ENCODE measurements at places on chromosomes 16 and 17.

GRCh38 chr16:89308391-89309333 is 91.2 kb downstream of the ZNF778 start:
- no peak for DNase-seq

GRCh38 chr16:57926041-57926440 is 44.9 kb downstream of the CNGB1 start:
- no peak for DNase-seq

DNA sequence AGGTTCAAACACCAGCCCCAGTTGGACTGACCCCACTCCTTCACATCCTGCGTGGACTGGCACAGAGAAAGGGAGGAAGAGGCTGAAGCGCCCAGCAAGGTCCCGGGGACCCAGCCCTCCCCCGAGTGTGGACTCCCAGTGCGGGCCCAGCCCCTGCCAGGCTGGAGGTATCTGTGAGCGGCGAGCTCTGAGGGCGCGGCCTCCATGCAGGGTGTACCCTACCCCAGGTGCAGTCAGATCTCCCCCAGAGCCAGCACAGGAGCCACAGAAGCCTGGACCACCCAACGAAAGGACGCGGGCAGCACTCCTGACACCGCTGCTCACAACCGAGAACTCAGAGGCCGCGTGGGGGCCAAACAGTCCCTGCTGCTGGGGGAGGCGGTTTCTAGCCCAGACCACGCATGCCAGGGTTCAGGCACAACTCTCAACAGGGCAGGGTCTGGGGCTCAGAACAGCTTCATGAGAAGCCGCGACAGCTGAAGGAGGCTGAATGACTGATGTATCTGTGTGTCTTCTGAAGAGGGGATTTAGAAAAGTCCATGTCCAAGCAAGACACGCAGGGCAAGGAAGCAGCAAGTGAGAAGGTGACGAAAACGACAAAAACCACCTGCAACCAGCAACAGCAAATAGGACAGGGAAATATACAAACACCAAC is 8.5 kb downstream of the SLC38A10 start:
- no peak for DNase-seq

DNA sequence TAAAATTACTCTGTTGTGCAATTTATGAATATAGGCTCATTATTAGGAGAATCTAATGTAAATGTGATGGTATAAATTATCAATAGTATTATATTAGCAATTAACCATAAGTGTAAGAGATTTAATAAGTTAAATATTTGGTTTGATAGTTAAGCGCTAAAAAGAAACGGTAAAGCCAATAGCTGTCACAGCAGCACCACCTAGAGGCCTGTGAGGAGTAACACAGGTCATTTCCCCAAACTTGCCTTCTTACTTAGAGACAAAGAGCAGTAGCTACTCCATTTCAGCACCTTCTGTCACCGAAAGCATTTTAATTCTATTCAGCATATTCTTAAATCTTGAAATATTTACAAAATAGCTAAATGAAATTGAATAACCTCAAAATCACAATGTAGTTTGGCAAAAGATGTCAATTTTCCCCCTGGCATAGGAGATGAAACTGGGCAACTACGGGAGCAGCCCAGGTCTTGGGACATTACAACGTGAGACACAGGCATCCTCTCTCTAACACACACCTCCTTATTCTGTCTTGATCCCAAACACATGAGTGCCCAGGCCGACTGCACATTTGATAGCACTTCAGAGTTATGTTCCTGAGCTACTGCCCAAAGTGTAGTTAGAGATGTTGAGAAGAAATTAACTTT is 14.3 kb upstream of the DYNLRB2 start:
- peak; percentile 8 for DNase-seq

DNA sequence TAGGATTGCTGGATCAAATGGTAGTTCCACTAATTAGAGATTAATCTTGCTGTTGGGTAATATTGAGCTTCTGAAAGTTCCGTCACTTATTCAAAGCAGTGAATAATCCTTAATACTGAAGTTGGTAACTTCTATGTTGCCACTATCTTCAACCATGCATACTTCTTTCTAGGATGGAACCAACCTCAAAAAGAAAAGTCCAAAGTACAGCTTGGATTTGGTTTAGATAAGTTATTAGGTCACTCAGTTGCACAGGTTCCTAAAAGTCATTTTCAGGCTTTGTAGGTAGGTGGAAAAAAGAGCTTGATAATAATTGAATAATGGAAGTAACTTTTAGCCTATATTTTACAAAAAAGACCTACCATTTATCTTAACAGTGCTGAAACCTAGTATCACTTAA is 78.7 kb downstream of the MAP2K4 start:
- no peak for DNase-seq

- DNase-seq: no peak
Measured at GRCh38 chr17:80652756-80653330, 108.2 kb downstream of the RPTOR start.

GRCh38 chr16:6382924-6383459 is 949.7 kb upstream of the RBFOX1 start:
- DNase-seq: no peak

GRCh38 chr16:81723098-81723723 is 55.9 kb upstream of the PLCG2 start:
- no peak for DNase-seq

DNA sequence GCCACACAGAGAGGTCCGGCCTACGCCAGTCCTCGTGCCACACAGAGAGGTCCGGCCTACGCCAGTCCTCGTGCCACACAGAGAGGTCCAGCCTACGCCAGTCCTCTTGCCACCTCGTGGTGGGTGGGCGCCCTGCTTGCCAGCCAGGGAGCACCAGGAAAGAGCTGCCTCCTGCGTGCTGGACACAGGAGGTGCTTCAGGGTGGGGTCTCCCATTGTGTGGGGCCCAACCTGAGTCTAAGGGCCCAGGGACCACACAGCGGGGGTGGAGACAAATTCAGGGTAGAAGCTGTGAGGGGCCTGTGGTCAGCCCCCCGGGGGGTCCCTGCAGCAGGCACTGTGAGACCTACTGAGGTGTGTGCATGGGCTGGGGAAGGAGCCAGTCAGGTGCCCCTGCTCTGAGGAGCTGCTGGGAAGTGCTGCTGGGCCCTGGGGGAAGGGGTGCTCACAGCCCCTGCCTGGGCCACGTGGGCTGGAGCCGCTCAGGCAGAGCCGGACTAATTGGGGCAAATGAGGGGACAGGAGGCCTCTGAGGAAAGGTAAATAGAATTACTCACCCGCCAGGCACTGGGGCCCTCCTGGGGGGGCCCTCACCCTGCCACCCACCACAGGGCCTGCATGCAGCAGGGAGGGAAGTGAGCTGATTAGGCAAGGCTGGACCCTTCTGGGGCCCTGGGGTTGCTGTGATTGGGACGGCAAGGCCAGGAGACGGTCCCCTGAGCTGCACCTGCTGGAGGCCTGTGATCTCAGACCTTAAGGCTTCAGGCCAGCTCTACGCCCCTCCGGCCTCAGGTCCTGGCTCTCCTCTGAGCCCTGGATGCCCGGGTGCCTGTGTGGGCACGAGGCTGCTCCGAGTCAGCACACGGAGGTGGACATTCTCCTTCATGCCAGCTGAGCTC is 11.0 kb downstream of the GCGR start:
- DNase-seq: no peak

DNA sequence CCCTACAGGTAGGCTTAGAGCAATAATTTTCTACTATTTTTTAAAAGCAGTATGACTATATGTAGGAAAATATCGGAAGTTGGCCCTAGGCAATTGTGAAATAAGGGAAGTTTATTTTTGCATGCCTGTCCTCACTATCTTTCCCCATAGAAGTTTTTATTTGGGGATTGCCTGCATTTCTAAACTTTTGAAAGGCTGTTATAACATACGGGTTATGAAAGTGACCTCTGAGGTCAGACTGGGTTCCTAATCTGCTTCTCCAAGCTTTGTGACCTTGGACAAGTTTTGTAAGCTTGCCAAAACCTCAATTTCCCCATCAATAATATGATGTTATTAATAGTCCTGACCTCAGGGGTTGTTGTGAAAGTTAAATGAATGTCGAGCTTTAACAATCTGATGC is 67.1 kb downstream of the ARHGAP44 start:
- no peak for DNase-seq

DNA sequence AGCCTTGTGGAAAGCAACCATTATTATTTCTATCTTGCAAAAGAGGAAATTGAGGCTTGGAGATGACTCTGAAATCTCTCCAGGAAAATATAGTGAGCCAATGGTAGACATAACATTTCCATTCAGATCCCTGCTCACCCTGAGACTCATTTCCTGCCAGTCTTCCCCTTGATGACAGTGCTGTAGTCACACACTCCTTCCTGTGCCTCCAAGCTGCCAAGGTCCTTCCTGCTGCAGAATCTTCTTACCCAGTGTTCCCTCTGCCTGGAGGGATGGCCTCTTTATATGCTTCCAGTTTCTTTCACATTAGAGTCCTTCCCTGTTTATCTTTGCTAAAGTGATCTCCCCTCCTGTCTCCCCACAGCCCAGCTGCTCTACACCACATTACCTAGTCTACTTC is 648.1 kb downstream of the TOX3 start:
- DNase-seq: no peak

DNA sequence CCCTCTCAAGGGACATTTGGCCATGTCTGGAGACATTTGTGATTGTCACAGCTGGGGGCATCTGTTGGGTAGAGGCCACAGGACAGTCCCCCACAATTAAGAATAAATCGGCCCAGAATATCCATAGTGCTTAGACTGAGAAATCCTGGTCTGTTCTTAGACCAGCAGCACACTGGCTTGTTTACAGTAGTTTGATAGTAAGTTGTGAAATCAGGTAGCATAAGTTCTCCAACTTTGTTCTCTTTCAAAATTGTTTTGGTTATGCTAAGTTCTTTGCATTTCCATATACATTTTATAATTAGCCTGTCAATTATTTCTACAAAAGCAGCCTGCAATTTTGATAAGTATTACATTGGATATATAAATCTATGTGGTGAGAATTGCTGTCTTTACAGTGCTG is 6.8 kb downstream of the MGRN1 start:
- DNase-seq: no peak

GRCh38 chr17:48841395-48841831 is 10.6 kb downstream of the CALCOCO2 start:
- DNase-seq: no peak

DNA sequence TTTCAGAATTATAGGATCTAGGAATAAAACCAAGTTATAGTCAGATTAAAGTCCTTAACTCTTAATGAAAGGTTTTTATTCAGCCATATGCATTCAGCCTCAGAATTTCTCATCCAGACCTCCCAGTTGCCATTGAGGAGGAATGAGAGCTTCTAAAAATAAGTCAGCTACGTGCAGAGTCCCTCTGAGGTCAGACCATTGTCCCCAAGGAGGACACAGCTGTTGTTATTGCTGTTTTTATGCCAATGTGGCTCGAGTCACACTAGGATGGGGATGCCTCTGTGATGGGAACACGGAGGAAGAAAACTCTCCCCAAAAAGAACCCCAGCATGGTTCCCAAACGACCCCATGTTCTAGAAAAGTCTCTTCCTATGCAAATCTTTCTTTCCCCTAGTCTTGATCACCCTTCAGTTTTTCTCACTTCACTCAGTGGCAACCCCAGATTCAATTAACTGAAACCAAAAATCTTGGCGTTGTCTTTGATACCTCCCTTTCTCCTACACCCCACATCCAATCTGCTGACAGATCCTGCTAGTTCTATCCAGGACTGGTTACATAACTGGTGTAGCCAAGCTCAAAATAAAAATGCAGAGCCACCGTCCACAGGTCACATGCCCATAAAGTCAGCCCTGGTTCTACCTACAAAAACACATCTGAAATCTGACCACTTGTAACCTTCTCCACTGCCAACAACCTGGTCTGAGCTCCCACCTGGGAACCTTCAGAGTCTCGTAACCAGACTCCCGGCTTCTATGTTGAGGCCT is 138.2 kb upstream of the ERCC4 start:
- DNase-seq: no peak

GRCh38 chr16:24482681-24483202 is 56.6 kb upstream of the RBBP6 start:
- DNase-seq: no peak

- DNase-seq: no peak
Measured at GRCh38 chr17:50375858-50376538, 3.0 kb downstream of the EME1 start.

- no peak for DNase-seq
Measured at GRCh38 chr17:41975099-41976083, 8.8 kb downstream of the CNP start.

DNA sequence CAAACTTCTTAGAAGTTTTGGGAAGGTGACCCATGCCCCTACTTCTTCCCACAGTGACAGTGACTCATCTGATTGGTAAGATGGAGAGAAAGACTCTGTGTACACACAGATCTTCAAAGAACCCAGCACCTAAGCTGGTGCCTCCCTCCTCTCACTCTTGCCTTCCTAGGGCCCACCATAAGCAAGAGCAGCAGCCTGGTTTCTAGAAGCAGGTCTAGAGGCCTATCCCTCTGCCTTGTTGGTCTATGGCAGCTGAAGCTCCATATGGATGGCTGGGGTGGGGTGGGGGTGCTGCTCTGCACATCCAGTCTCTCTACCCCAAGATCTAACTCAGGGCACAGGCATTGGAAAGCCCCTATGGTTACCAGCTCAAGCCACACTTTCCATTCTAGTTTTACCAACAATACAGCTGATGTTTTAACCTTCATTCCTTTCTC is 47.5 kb downstream of the STAT3 start:
- DNase-seq: no peak

DNA sequence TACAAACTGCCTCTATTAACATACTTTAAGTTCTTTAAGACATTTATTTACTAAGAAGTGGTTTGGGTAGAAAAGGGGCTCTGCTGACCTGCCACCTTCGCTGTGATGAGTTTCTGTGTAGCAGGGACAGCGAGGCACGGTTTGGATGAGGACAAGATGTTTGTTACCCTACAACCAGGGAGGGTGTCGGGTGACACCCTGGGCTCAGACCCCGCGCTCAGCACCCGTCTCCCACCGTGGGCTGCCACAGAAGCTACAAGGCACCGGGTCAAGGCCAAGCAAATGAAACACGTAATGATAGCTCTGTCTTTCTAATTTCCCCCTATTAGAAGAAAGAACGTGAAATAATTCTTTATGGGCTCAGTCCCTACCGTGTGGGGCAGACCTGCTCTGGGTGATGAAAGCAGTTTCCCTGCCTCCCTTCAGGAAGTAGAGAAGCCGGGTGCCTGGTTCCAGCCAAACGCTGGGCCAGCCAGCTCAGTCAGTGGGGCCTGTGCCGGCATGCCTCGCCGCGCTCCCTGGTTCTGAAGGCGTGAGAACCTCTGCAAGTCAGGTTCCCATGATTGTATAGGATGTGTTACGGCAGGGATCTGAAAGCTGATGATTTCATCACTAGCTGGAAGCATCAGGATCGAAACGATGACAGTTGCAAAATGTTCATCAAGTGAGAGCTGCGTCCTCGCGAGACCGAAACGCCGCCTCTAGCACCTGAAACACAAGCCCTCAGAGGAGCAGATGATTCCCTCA is 3.9 kb downstream of the ZNF750 start:
- no peak for DNase-seq
